A673 (cell line): ENCODE measurements at places on chromosomes 6 and 20. TPM values are rescaled to one million over a fixed set of nuclear protein-coding genes. Genes with fewer than 3 reads are reported as not detected.

HRH3 gene
- 0.22 TPM in 1 of 2 replicates, not detected in the other for total RNA-seq

CGAS gene
- total RNA-seq = 4.2 and 4.6 TPM in 2 replicates

COMMD7 gene
- total RNA-seq = 20.0 and 23.5 TPM in 2 replicates

- DNase-seq = no peak
Measured at GRCh38 chr20:61115364-61116065, 136.5 kb upstream of the CDH4 start.

- DNase-seq = no peak
Measured at GRCh38 chr20:14877301-14878028, 540.1 kb upstream of the FLRT3 start.

DNA sequence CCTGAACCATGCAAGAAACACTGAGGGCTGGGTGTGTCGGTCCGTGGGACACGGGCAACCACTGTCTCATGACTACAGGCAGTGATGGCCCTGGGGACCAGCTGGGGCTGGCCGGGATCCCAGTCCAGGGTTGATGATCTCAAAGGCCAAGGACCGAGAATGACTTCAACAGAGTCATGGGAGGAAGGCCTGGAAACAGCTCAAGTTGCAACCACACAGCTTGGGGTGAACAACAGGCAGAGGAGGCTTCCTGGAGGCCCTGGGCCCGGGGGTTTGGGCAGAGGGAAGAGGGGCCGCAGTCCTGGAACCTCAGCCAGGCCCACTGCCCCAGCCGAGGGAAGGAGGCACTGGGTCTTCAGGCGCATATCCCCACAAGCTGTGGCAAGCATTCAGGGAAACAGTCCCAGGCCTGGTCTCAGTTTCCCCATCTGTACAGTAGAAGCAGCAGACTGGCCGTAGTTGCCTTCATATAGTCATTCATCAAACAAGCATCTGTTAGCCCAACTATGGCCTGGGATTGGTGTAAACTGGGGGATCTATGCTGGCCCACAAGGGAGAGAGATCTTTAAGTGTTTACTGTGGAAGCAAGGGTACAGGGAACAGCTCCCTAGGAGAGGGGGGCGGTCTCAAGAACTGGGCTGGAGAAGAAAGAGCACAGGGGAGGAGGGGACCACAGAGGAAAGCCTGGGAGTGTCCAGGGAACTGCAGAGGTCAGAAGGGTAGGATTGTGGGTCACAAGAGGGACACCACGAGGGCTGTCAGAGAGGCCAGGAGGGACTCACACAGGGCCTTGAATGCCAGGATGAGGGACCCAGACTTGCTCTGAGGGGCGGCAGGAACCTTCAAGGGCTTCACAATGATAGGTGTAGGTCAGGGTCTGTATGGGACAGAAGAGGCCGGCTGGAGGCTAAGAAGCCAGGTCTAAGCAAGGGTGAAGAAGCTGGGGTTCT is 2.1 kb downstream of the MYL9 start:
- no peak for DNase-seq

- DNase-seq = no peak
Measured at GRCh38 chr6:98946879-98947410, 801 bp downstream of the FBXL4 start.

DNA sequence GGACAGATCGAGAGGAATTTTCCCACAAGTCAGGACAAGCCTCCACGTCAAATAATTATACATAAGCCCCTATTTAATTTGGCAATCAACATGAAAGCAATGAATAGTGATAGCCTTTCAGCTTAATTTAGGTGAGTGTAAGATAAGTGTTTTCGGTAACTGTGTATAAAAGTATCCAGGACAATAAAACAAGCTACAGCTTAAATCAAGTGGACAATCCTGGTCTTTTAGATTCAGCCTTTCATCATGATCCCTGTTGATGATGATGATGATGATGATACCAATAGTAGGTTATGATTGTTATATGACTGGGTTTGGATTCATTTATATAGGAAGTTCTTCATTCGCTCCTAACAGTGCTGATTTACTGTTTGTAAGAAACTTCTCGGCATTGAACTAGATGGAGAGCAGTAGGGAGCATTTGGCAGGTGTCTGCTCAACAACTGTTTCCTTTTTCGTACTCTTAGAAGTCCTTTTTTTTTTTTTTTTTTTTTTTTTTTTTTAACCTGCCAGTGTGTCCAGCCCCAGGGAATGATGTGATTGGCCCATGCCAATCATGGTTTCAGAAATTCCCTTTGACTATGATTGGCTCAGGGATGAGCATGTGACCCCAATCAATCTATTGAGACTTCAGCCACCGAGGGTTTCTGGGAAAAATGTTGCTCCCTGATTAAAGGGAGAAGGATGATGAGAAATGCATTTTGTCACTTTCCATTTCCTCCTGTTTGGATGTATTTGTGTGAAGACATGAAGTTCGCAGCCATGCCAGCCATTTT is 11.3 kb upstream of the RNF182 start:
- DNase-seq = no peak
